ENCODE measurements at places on chromosomes 4 and X. TPM values are rescaled to one million over a fixed set of nuclear protein-coding genes. Genes with fewer than 3 reads are reported as not detected.
A peak's percentile ranks its signal among the peaks of the same experiment; 100 is the strongest.

- DNase-seq: no peak
- no peak overlapping the region for H3K4me3 ChIP-seq
- H3K36me3 ChIP-seq: no peaks in the 10 kb centered on the region
These were observed 20.3 kb upstream of the PAPSS1 start for GRCh38 chr4:107740381-107740780.

- H3K4me1 ChIP-seq: no peaks in the 10 kb centered on the region
- no peaks in the 10 kb centered on the region for H3K27me3 ChIP-seq
- DNase-seq: no peak
- H3K4me3 ChIP-seq: no peak overlapping the region
These were observed 8.4 kb upstream of the NUP54 start for GRCh38 chr4:76156635-76157034.

DNA sequence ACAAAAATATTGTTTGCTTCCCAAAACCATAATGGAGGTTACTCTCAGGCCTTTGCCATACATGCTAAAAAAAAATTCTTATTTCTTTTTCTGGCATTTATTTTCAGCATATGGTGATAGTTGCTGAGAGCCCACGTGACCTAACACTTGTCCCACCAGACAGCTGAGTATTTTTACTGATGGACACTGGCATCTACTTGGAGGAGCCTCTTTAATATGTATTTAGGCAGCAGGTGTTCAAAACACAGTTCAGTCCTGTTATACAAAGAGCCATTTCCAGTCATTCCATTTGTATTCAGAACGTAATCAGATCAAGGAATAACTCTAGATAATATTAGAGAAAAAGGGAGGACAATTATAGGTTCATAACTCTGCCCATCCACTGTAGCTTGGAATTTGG is 95.5 kb downstream of the CXCL13 start:
- DNase-seq: no peak
- H3K27me3 ChIP-seq: no peaks in the 10 kb centered on the region
- H3K36me3 ChIP-seq: no peaks in the 10 kb centered on the region
- H3K4me3 ChIP-seq: no peak overlapping the region

GRCh38 chr4:128350449-128351045 is 62.9 kb upstream of the PGRMC2 start:
- H3K27ac ChIP-seq: no peak overlapping the region
- no peaks in the 10 kb centered on the region for H3K36me3 ChIP-seq

DNA sequence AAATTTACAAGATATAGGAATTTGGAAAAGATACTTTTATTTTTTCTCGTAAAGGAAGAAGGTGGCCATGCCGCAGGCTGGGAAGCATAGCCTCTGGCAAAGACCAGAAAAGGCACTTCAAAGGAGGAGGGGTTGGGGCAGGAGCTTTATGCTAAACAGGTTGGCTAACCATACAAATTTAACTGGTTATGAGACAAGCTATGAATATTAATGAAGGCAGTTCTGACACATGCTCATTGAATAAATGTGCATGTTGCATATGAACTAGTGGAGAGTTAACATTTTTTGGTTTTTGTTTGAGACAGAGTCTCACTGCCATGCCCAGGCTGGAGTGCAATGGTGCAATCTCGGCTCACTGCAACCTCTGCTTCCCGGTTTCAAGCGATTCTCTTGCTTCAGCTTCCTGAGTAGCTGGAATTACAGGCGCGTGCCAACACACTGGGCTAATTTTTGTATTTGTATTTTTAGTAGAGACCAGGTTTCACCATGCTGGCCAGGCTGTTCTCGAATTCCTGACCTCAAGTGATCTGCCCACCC is 36.5 kb downstream of the GALNTL6 start:
- H3K4me1 ChIP-seq: no peaks in the 10 kb centered on the region
- no peak for DNase-seq
- H3K27me3 ChIP-seq: no peaks in the 10 kb centered on the region
- H3K4me3 ChIP-seq: no peak overlapping the region
- H3K27ac ChIP-seq: no peak overlapping the region
- no peaks in the 10 kb centered on the region for H3K36me3 ChIP-seq

- H3K4me3 ChIP-seq: no peak overlapping the region
- no peaks in the 10 kb centered on the region for H3K36me3 ChIP-seq
- no peak overlapping the region for H3K27ac ChIP-seq
- H3K27me3 ChIP-seq: no peaks in the 10 kb centered on the region
- peaks cover 26% of the 10 kb centered on the region for H3K4me1 ChIP-seq
These were observed 189.2 kb downstream of the SHROOM3 start for GRCh38 chr4:76624241-76624681.

GRCh38 chrX:16039363-16039762 is 84.0 kb upstream of the GRPR start:
- H3K27ac ChIP-seq: no peak overlapping the region
- H3K4me3 ChIP-seq: no peak overlapping the region
- no peak for DNase-seq
- H3K4me1 ChIP-seq: no peaks in the 10 kb centered on the region
- no peaks in the 10 kb centered on the region for H3K36me3 ChIP-seq

- H3K27ac ChIP-seq: no peak overlapping the region
- no peaks in the 10 kb centered on the region for H3K27me3 ChIP-seq
- no peaks in the 10 kb centered on the region for H3K36me3 ChIP-seq
- no peaks in the 10 kb centered on the region for H3K4me1 ChIP-seq
- no peak for DNase-seq
These were observed 73.1 kb downstream of the WFS1 start for GRCh38 chr4:6342530-6343293.

DNA sequence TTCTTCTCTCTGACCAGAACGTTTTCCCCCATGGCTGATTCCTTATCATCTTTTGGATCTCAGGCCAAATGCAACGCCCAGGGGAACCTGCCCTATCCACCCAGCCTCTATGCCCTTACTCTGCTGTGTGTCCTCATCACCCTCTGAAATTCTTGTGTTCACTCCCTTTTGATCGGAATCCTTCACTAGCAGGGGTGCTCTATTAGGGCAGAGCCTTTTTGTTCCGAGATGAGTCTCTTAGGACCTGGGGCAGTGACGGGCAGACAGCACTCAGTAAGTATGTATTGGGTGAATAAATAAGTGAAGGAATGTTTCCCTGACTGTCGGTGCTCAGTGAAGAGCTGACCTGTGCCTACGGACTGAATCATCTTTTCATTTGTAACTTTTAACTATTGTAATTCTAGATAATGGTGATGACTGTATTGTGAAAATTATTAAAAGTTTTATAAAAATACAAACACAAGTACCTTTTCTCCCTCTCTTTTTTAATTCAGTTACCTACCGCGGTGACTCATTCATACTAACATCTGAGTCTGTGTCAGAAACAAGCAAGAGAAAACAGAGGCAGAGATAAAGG is 4.8 kb upstream of the TENM3 start:
- H3K4me1 ChIP-seq: no peaks in the 10 kb centered on the region
- H3K27ac ChIP-seq: no peak overlapping the region
- H3K36me3 ChIP-seq: no peaks in the 10 kb centered on the region
- H3K27me3 ChIP-seq: no peaks in the 10 kb centered on the region
- H3K4me3 ChIP-seq: no peak overlapping the region

GRCh38 chr4:188372058-188372457 is 232.8 kb downstream of the TRIML1 start:
- H3K4me1 ChIP-seq: no peaks in the 10 kb centered on the region
- H3K27ac ChIP-seq: no peak overlapping the region
- no peaks in the 10 kb centered on the region for H3K36me3 ChIP-seq

GRCh38 chrX:128518508-128518907 is 466.3 kb upstream of the ACTRT1 start:
- no peak overlapping the region for H3K4me3 ChIP-seq
- H3K4me1 ChIP-seq: no peaks in the 10 kb centered on the region
- no peak overlapping the region for H3K27ac ChIP-seq

- H3K27me3 ChIP-seq: no peaks in the 10 kb centered on the region
- peak overlapping the region; percentile 9 for H3K27ac ChIP-seq
- no peak for DNase-seq
These were observed 106.5 kb downstream of the EFNB1 start for GRCh38 chrX:68935362-68935761.

- H3K27me3 ChIP-seq: no peaks in the 10 kb centered on the region
- H3K27ac ChIP-seq: no peak overlapping the region
- H3K4me3 ChIP-seq: no peak overlapping the region
- no peaks in the 10 kb centered on the region for H3K36me3 ChIP-seq
- no peak for DNase-seq
- no peaks in the 10 kb centered on the region for H3K4me1 ChIP-seq
These were observed 94.4 kb upstream of the CD99 start for GRCh38 chrX:2596555-2597255.

DNA sequence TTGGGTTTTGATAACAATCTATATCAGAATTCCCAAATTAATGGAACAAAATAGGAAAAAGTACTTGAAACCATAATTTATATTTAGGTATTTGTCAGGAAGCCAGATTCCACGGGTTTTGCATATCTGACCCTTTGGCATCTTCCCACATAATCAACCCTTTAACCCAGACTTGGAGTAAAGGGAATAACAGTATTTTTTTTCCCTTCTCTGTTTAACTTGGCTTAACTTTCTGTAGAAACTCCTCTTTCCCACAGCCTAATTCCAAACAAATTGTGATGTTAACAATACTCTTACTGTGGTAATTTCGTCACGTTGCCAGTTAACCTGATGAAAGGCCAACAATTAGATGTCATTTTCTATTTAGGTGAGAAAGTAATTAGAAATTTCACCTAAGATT is 49.4 kb upstream of the GUCY1A1 start:
- H3K4me1 ChIP-seq: no peaks in the 10 kb centered on the region
- no peak overlapping the region for H3K27ac ChIP-seq
- H3K4me3 ChIP-seq: no peak overlapping the region
- no peaks in the 10 kb centered on the region for H3K27me3 ChIP-seq
- H3K36me3 ChIP-seq: no peaks in the 10 kb centered on the region
- DNase-seq: no peak

- H3K27ac ChIP-seq: no peak overlapping the region
- H3K27me3 ChIP-seq: no peaks in the 10 kb centered on the region
- DNase-seq: no peak
- no peak overlapping the region for H3K4me3 ChIP-seq
- H3K36me3 ChIP-seq: no peaks in the 10 kb centered on the region
These were observed 56.5 kb downstream of the QRFPR start for GRCh38 chr4:121324331-121324730.

- peak; percentile 63 for DNase-seq
- no peak overlapping the region for H3K4me3 ChIP-seq
- H3K36me3 ChIP-seq: no peaks in the 10 kb centered on the region
- H3K27me3 ChIP-seq: no peaks in the 10 kb centered on the region
- H3K27ac ChIP-seq: peak overlapping the region; percentile 63
These were observed 32.6 kb downstream of the DOCK11 start for GRCh38 chrX:118528071-118528737.

Gene SLC7A11
- 0.47 TPM for total RNA-seq

Gene TCP11X2
- not detected for total RNA-seq

Data from Peyer's patch (tissue), 4 donors.